ENCODE measurements at places on chromosomes 4 and X.

DNA sequence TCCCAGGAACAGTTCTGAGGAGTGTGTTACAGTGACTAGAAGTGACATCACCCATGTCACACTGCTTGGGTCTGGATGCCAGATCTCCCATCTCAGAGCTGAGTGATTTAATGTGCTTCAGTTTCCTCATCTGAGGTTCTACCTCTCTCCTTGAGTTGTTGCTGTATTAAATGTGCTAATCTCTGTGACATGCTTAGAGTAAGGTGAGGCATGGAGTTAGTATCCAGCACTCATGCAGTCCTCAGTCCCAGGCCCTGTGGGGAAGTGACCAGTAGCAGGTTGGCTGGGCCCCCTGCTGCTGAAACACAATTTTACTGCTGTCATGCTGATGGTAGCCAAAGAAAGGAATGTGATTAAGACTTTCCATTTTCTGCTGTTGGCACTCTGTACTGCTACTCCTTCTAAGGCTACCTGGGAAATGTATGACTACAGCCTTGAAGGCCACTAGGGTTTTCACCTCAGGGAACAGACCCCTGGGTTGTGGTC is 639.6 kb downstream of the MID1IP1 start:
- no peak for DNase-seq

DNA sequence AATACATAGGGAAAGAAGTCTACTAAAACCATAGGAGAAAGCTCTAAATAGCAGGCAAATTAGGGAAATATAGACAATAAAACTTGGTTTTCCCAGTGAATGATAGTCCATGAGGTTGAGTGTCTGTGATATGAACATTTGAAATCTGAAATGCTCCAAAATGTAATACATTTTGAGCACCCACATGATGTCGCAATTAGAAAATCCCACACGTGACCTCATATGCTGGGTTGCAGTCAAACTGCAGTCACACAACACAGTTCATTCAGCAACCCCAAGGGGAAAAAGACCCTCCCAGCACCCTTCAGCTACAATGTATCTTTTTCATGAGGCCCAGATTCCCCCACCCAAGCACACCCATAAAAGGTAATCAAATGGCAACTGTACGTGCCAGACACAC is 155.6 kb downstream of the BTC start:
- DNase-seq, result no peak

DNA sequence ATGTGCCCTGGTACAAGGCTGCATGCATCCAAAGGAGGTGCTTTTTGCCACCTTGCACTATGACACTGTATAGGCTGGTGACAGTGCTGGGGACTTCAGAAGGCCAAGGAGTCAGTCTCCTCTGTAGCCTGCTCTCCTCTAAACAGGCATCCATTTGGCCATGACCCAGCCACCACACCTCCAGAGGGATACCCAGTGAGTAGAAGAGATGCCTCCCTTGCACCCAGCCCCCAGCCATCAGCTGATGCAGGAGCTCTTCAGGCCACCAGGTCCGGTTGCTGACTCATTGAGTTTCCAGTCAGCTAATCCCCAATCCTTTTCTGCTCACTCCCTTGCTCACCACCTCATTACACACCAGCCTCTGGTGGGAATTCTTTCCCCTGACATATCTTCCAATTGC is 99.8 kb downstream of the PJA1 start:
- no peak for DNase-seq

DNA sequence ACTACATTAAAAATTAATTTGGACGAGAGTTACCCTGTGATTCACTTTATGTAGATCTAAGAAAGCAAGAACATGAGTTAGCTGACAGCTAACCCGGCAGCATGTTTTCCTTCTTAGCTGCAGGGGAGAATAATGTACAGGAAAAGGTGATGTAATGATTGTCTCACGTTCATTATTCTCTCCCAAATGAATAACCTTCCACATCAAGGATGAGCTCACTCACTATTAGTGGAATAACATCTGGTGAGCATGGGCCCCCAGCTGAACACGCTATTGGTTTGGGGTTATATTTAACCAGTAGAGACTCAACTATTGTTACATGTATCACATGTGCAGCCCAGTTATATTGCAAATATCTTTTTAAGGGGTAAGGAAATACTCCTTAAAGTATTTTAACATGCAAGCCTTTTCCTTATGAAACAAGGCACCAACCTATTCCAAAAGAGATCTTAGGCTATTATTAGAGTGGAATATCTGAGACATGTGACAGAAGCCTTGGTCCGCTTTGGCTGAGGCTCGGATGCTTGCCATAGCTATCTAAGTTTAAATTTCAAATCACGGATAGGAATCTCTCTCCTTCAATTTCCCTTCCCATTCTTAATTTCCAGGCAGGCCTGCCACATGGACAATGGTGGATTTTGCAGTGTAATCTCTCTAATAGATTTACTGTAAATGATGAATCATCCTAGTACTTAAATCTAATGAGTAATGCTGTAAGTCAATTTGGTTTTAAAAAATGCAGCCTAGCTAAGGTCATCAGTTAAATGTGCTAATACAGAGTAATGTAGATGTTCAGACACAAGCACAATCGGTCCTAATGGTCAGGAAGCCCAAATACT is 99.0 kb upstream of the OTUD4 start:
- DNase-seq, result no peak

GRCh38 chrX:97102938-97103337 is 219.2 kb downstream of the RPA4 start:
- DNase-seq, result no peak

GRCh38 chr4:159210975-159211374 is 108.1 kb downstream of the RAPGEF2 start:
- DNase-seq, result no peak

- no peak for DNase-seq
Measured at GRCh38 chrX:67585401-67585800, 41.6 kb downstream of the AR start.
